HL-60 (cell line): ENCODE measurements at places on chromosomes 1 and 21.
A peak's percentile ranks its signal among the peaks of the same experiment; 100 is the strongest.

- DNase-seq, result no peak
Observed at GRCh38 chr1:243831463-243831862, 18.6 kb downstream of the AKT3 start.

DNA sequence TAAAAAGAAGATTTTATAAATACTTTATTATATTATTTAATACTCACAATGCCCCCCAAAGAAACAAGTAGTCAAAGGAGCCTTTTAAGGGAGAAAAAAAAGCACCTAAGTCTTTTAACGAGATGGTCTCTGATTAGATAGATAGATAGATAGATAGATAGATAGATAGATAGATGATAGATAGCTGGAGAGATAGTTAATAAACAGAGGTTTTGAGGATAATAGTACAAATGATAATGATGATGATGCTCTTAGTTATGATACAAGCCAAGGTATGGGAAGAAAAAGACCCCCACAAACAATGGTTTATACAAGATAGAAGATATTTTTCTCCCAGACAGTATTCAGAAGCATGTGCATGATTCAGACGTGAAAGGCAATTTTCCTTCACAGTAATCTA lies 14.6 kb upstream of the EDEM3 start:
- DNase-seq, result no peak

GRCh38 chr1:240833075-240833474 lies 221.1 kb upstream of the GREM2 start:
- no peak for DNase-seq

GRCh38 chr1:227934476-227935313 lies 13.0 kb downstream of the WNT9A start:
- DNase-seq, result no peak

DNA sequence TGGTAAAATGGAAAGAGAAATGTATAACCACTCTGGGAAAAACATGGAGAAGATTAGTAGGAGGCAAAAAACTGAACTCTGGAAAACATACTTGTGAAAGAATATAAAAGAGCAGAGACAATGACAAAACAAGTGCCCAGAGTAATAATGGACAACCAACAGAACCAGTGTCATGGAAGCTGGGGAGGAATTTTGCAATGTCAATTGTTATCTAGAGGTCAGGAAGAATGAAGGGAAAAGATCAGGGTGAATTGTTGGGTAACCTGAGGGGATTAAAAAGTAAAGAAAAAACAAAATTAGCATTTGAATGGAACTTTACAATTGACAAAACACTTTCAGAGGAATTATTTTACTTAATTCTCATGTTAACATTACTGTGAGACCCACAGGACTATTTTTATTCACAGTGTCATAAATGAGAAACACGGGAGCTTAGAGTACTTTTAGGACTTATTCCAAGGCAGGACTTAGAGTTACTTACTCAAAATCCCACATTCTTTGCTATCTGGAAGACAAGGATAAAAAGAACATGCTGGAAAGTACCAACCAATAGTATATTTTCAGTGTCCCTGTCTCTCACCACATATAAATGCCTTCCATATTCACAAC lies 19.5 kb downstream of the JAM2 start:
- no peak for DNase-seq

DNA sequence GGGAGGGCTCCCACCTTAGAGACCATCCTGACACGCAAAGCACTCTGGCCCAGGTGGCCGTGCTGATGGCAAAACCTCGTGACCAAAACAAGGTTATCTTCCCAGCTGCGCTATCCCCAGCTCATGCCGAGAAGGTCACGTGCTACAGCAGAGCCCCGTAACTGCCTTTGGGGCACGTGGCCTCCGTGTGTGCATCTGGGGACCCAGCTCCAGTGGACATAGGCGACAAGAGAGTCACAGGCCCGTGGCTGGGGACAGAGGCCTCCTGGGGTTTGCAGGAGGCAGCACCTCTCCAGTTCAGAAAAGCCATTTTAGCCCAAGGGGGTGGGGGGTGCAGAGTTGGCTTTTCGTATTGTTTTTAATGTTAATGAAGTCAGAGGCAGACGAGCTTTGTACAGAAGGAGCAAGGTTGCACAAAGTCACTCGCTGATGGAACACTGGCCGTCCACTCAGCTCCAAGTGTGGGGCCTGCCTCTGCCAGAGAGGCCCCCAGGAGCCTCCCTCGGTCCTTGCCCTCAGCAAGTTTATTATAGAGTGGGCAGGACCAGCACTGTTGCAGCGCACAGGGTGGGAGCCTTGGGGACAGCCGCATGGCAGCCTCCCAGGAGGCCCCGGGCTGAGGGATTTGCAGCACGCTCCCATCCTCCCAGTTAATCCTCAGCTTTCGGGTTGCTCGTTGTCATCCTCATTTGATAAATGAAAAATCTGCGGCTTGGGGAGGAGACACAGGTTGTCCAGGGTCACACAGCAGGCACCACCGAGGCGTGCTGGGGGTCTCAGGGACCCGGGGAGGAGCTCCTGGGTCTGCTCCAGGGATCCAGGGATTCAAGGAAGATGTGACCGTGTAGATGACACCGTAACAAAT lies 8.0 kb upstream of the PDE9A start:
- no peak for DNase-seq

GRCh38 chr1:204834336-204834735 lies 36.3 kb upstream of the NFASC start:
- DNase-seq, result no peak

DNA sequence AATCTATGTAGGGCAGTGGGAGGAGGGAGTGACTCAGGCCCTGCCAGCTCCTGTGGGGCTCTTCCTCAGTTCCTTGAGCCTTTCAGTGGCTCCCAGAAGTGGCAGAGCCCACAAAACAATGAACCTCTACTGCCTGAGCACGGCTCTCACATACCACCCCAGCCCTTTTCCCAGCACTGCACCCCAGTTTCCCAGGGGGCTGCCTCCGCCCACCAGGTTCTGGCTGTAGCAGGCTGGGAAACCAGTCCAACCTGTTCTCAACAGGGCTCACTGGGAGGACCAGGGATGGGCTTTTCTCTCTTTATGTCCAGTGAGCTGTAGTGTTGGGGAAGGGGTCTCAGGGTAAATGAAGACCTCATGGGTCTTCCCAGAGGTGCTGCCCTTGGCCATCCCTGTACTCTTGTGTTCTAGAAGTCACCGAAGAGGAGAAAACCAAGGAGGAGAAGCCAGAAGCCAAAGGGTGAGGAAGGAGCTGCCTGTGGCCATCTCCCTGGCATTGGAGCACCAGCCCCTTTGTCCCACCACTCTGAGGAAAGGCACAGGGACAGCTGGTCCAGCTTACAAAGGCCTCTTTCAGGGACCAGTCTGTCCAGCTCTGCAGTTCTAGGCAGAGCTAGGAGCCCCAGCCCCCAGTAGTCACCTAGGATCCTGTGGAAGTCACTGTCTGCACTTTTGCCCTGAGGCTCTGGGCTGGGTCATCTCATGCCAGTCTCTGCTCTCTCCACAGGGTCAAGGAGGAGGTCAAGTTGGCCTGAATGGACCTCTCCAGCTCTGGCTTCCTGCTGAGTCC lies 3.5 kb downstream of the MARCKSL1 start:
- DNase-seq, result no peak

GRCh38 chr1:50271968-50272578 lies 151.2 kb downstream of the DMRTA2 start:
- DNase-seq, result peak; percentile 14

DNA sequence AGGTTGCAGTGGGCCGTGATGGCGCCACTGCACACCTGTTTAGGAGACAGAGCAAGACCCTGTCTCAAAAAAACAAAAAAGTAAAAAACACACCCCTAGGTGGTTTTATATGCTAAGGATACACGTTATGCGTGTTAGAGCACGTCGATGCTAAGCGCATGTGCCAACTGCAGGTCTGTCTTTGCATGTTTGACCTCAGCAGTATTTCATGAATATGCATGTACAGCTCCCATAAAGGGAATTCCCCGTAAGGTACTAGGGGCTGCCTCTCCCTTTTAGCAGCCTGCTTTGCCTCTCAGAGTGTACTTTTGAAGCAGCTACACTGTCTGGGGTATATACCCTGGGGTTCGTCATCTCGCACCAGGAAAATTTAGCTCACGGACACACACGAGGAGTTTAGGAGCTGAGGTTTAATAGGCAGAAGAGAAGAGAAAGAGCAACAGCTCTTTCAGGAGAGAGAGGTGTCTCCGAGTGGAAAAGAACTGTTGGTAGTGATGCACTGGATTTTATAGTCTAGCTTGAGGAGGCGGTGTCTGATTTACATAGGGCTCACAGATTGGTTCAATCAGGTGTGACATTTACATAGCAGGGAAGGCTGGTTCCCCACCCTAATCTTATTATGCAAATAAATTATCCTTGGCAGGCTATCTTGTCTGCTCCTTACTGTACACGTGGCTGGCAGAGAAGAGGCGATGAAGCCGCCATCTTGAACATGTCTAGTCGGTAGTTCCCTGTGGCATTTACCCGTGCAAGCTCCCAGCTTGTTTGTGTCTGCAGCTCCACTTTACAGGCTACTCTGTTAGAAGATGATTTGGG lies 4.2 kb upstream of the OTUD3 start:
- no peak for DNase-seq

GRCh38 chr1:18670868-18671225 lies 40.2 kb downstream of the PAX7 start:
- no peak for DNase-seq

- no peak for DNase-seq
Observed at GRCh38 chr1:241423541-241424479, 66.8 kb upstream of the RGS7 start.

DNA sequence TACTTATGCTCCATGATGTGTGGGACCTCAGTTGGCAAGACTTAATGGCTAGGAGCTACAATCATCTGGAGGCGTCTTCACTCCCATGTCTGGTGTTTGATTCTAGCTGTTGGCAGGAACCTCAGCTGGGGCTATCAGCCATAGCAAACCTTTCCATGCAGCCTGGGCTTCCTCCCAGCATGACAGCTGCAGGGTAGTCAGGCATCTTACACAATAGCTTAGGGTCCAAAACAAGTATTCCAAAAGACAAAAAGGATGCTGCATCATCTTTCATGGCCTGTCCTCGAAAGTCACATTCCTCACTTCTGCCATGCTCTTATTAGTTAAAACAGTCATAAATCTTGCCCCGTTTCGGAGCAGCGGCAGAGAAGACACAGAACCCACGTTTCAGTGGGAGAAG lies 90.9 kb downstream of the LRRC8C start:
- DNase-seq, result peak; percentile 60

GRCh38 chr1:57887964-57888491 lies 464.2 kb upstream of the DAB1 start:
- DNase-seq, result no peak

GRCh38 chr1:1179346-1179982 lies 5.8 kb downstream of the TTLL10 start:
- no peak for DNase-seq

GRCh38 chr21:45316871-45317397 lies 29.2 kb upstream of the POFUT2 start:
- DNase-seq, result no peak

DNA sequence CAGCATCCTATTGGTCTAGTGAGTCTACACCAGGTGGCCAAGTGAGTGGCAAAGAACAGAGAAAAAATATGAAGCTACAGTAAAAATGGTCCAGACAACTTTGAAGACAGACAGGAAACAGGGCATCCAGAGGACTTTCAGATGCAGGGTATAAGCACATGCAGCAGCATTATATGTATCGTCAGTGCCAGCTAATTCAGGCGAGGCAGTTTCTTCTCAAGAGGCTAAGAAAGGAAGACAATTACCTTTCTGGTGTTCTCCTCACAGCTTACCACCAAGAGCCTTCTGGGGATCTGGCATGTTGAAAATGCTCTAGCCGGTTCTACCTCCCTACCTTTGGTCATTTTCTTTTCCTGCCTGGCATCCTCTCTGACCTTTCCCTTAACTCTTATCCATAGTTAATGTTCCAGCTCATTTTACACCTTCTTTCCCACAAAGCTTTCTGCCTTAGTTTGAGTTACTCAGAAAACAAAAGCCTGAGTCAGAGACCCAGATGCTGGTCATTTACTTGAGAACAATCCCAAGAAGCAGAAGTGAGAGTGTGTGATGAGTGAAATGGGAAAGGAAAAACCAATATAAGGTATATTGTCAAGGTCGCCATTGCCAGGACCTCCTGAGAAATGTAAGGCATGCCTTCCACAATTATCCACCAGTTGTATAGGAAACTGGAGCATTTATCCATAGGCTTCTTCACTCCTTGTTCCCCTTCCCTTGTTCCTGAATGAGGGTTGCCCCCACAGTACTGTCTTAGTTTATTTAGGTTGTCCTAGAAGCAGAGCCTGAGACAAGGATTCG lies 444.1 kb downstream of the PLPP3 start:
- no peak for DNase-seq

GRCh38 chr1:72442262-72442661 lies 159.9 kb upstream of the NEGR1 start:
- DNase-seq, result no peak

DNA sequence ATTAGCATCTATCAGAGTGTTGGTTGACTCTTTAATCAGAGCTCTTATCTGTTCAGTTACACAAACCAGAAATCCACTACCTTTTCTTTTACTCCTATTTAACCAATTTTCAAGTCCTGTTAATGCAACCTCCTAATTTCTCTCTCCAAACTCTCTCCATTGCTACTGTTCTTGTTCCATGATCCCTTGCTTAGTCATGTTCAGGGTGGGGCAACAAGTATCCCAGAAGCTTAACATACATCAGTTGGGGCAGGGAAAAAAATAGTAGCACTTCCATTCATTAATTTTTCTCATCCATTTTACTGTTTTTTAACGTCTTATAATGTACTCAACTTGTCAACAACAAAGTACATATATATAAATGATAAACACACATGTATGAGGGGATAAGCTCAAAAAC lies 111.2 kb upstream of the LBR start:
- DNase-seq, result no peak

DNA sequence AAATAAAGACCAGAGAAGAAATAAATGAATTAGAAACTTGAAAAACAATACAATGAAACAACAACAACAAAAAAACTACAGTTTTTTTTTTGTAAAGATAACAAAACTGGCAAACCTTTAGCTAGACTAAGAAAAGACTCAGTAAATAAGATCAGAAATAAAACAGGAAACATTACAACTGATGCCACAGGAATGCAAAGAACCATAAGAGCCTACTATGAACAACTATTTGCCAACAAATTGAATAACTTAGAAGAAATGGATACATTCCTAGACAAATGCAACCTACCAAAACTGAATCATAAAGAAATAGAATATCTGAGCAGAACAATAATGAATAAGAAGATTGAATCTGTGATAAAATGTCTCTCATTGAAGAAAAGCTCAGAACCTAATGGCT lies 742.0 kb downstream of the ADGRL2 start:
- DNase-seq, result no peak

GRCh38 chr1:115718011-115718754 lies 50.3 kb downstream of the CASQ2 start:
- no peak for DNase-seq

- no peak for DNase-seq
Observed at GRCh38 chr1:57269630-57270225, 154.1 kb downstream of the DAB1 start.

- DNase-seq, result no peak
Observed at GRCh38 chr1:112209493-112209892, 186.5 kb upstream of the CTTNBP2NL start.

DNA sequence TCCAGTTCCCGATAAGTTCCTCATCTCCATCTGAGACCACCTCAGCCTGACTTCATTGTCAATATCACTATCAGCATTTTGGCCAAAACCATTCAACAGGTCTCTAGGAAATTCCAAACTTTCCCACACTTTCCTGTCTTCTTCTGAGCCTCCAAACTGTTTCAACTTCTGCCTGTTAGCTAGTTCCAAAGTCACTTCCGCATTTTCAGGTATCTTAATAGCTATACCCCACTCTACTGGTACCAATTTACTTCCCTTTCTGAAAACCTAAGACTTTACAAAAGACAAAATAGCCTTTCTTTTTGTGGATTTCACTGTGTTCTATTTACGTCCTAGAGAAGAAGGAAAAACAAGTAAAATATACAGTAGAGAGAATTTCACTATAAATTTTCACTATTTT lies 147.0 kb upstream of the FMN2 start:
- DNase-seq, result peak; percentile 28
